ENCODE measurements at places on chromosomes 1 and 21.

DNA sequence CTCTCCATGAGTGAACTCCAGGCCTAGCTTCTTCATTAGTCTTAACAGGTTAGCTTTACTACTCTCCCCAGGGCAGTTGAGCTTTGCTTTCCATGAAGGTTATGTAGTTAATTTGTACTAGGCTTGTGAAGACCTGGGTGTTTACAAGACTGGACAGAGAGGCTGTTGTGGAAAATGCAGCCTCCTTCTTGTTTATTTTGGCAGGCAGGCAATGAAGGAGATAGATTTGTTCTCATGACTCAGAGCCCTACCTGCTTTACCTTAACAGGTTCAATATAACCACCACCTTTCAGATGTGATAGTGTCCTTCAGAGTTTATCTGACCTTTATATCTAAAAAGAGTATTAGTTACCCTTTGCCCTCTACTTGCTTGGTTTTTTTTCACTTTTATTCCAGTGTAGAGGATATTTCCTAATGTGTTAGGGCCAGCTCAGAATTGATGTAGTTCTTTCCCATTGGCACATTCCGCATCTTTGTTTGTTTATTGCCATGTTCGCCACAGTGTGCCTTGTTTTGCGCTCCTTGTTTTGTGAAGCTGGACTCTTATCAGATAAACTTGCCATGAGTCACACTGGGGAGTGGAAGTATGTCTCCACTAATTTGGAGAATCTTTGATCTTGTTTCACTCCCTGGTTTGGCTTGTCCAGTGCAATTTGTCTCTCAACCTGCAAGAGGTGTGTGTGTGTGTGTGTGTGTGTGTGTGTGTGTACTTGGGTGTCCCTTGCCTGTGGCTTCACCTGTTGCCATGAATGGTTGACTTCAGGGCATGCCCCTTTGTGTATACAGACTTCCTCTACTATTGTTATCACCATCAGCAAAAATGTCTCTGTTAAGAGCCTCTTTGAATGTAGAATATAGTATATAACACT is 87.4 kb upstream of the MACF1 start:
- DNase-seq = no peak

DNA sequence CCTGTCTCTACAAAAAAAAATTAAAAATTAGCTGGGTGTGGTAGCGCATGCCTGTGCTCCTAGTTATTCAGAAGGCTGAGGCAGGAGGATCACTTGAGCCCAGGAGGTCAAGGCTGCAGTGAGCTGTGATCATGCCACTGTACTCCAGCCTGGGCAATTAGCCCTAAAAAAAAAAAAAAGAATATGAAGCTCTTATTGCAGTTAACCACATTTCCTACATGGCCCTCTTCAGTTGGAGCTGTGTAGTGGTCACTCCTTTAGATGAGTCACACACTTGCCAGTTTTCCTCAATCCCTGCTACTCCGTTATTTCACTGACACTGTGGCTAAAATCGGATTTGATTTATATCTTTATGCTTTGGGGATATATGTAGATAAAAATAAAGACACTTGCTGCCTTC is 11.8 kb downstream of the NFYC start:
- no peak for DNase-seq

DNA sequence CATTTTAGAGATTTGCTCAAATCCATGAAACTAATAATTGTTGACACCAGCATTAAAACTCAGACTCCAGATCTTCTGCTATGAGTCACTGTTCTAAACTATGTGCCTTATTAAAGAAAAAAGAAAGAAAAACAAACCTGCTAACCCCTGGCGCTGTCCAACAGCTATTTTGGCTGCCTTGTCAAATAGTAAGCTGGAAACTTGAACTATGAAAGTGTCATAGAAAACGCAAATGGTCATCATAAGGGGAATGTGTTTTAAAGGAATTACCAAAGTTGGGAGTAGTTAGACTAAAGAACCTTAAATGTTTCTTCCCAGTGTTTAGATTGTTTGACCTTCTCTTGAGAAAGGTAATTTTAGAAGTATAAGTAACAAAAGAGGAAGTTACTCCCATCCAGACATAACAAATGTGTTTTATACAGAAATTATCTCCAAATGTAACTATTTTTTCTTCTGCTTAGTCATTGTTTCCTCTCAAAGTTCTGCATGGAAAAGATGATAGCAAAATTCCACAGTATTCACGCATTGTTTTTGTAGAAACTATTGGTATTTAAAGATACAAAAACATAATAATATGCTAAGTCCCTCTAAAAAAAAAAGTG is 272.4 kb downstream of the TPR start:
- no peak for DNase-seq

GRCh38 chr1:233105225-233105624 is 154.8 kb downstream of the NTPCR start:
- DNase-seq = no peak

DNA sequence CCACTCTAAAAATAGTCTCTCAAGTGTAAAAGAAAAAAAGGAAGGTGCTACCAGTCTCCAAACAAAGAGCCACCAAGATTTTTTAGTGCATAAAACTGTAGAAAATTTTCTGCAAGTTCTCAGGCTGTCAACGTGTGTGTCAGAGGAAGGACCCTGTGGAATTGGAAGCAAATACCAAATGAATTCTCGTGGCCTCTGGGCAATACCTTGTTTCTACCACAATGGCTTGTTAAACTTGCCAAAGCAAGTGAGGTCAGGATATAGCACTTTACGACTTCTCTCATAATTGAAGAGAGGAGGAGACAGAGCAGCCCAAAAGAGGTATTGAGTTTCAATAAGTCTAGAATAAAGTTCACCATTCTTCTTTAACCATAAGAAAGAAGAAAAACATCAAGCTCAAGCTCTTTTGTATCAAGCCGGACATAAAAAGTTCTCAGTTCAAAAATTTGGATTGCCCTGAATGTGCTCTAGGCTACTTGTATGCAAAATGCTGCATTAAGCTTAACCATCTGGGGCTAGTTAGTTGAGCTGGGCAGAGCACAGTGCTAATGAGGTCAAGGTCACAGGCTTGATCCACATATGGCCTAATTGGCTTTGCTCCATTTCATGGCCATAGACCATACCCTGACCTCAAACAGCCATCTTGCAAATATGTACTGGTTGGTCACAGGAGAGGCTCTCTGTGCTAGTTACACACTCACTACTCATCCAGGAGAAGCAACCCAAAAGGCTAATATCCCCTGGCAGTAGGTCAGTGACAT is 60.5 kb downstream of the TBX15 start:
- DNase-seq = no peak

- DNase-seq = no peak
Observed at GRCh38 chr1:39398278-39399021, 93.0 kb upstream of the BMP8A start.

GRCh38 chr1:8727809-8728213 is 89.6 kb downstream of the RERE start:
- no peak for DNase-seq

- DNase-seq = no peak
Observed at GRCh38 chr1:232457595-232457994, 172.3 kb downstream of the SIPA1L2 start.

GRCh38 chr21:28066076-28066475 is 926.6 kb downstream of the LTN1 start:
- no peak for DNase-seq

- no peak for DNase-seq
Observed at GRCh38 chr1:184748740-184749139, 5.9 kb downstream of the EDEM3 start.

- no peak for DNase-seq
Observed at GRCh38 chr1:59414406-59415133, 117.7 kb downstream of the FGGY start.

GRCh38 chr1:87669674-87670073 is 341.0 kb downstream of the LMO4 start:
- no peak for DNase-seq

DNA sequence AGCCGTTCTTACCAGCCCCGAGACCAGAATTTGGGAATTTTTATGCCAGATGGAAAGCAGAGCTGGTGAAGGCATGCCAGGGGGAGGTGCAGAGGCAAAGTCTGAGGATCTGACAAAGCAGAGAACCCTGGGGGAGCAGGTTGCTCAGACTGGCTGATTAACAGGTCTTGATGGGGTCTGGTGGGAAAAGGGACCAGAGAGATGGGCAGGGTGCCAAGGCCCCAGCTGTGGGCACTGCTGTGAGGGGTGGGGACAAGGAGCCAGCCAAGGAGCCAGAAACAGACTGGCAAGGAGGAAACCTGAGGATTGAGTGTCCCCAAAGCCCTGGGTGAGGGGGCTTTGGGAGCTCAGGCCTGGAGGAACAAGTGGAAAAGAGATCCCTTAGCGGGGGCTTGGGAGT is 21.4 kb downstream of the RPS6KA1 start:
- DNase-seq = no peak

- DNase-seq = no peak
Observed at GRCh38 chr1:43235451-43236121, 34.2 kb upstream of the TMEM125 start.

DNA sequence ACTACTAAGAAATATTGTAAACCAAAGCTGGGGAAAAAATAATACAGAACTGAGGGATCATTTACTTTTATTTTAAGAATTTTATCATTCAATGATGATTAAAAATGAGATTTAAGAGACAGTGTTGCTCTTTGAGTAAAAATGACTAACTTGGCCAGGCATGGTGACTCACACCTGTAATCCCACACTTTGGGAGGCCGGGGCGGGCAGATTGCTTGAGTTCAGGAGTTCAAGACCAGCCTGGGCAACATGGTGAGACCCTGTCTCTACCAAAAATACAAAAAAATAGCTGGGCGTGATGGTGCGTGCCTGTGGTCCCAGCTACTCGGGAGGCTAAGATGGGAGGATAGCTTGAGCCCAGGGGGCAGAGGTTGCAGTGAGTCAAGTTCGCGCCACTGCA is 21.8 kb upstream of the PLEKHO1 start:
- DNase-seq = no peak

DNA sequence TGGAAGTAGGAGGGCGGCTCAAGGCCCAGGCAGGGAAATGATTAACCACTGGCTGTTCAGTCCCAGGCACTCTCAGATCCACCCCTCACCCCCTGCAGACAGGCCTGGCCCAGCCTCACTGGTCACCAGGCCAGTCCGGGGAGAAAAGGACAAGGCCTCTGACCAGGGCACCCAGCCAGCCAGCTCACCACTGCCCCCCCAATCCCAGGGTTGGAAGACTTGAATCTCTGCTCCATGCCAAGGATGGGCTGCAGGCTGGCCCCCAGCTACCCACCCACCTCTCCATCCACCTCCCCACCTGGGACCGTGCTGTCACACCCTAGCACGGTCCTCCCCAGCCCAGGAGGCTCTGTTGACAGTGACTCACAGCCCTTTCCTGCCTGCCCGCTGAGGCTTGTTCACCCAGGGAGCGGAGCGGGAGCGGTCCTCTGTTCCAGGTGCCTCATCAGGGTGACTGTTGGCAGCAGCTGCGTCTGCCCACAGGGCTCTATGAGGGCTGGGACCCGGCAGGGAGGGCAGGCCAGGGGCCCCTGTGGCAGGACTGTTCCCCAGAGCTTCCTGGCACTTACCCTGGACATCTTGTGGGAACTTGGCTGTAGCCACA is 2.2 kb downstream of the LAD1 start:
- no peak for DNase-seq

DNA sequence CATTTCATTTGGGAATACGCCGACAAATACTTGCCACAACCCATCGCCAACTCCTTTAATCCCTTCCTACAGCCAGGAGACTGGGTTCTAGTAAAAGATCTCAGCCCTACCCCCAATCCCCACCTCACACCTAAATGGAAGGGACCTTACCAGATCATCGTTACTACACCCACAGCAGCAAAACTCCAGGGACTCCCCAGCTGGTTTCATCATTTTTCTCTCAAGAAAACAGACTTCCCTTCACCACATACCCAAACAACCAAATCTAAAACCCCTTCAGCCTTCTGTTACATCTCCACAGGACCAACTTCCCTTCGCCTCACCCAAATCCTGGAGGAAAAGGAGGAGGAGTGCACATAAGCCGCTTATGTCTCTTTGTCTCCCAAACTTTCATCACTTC is 23.7 kb upstream of the SLC2A5 start:
- no peak for DNase-seq

DNA sequence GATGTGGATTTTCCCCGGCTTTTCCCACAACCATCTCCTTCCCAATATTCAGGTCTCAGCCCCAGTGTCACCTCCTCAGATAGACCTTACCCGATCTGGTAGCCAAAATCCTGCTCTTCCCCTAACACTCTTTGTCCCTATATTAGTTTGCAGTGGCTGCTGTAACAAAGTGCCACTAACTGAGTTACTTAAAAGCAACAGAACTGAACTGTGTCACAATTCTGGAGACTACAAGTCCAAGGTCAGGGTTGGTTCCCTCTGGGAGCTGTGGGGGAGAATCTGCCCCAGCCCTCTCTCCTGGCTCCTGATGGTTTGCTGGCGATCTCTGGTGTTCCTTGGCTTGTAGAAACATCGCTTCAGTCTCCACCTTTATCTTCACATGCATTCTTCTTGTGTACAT is 64.0 kb downstream of the NENF start:
- no peak for DNase-seq

- DNase-seq = no peak
Observed at GRCh38 chr1:57474137-57474750, 50.4 kb upstream of the DAB1 start.

GRCh38 chr1:168167806-168168205 is 11.0 kb upstream of the TIPRL start:
- no peak for DNase-seq

GRCh38 chr1:47227341-47228232 is 4.4 kb downstream of the TAL1 start:
- no peak for DNase-seq

DNA sequence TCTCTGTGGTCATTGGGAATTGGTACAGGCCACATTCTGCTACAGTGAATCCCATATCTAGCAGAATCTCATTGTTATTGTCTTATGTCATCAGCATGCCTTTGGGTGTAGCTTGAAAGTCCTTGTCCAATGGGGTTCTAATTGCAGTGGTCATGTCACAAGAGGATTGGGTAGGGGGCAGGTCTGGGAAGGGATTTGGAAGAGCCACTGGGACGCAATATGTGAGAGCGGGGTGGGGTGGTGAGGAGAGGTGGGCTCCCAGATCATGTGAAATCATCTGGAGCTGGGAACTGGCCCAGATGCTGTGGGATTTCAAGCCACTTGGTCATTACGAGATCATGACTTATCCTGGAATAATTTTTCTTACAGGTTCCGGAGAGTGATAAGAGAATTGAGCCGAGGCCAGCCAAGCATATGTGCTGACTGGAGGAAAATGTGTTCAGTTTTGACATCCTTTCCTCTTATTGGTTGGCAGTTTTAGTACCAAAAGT is 16.3 kb downstream of the CNIH3 start:
- DNase-seq = no peak

- DNase-seq = no peak
Observed at GRCh38 chr1:200081151-200081968, 53.9 kb downstream of the NR5A2 start.

DNA sequence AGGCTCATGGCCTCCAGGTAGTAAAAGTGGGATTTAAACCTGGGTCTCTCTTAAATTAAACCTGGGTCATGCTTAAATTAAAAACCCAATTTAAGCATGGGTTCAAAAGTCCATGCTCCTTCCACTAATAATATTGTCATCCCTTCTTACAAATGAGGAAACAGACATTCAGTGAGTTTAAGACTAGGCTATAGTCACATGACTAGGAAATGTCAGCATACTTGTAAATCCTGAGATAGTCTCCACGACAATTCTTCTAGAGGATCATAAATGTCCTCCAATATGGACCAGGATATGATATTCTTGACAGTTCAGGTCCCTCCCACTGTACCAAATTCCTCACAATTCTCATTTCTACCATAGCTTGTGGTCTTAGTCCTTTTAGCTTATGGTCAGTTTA is 10.5 kb upstream of the IGFN1 start:
- no peak for DNase-seq
